ENCODE measurements at places on chromosomes 16 and 17. TPM values are rescaled to one million over a fixed set of nuclear protein-coding genes. Genes with fewer than 3 reads are reported as not detected.

The NRN1L gene
- 4.3 TPM for total RNA-seq

DNA sequence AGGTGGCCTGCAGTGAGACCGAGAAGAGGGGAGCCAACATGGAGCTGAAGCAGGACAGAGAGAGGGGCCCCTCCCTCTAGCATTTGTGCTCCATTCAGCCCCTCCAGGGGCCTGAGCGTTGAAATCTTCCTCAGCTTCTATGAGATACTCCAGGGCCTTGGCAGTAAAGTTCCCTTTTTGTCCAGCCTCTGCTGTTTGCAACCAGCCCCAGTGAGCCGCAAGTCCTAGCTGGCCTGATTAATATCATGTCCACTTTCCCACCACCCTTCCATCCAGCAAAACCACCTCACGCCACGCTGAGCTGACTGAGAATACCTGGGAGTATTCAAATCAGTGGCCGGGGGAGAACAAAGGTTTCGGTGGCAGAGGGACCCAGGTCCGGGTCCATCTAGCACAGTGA, 11.7 kb upstream of the RPH3AL start:
- DNase-seq: no peak

DNA sequence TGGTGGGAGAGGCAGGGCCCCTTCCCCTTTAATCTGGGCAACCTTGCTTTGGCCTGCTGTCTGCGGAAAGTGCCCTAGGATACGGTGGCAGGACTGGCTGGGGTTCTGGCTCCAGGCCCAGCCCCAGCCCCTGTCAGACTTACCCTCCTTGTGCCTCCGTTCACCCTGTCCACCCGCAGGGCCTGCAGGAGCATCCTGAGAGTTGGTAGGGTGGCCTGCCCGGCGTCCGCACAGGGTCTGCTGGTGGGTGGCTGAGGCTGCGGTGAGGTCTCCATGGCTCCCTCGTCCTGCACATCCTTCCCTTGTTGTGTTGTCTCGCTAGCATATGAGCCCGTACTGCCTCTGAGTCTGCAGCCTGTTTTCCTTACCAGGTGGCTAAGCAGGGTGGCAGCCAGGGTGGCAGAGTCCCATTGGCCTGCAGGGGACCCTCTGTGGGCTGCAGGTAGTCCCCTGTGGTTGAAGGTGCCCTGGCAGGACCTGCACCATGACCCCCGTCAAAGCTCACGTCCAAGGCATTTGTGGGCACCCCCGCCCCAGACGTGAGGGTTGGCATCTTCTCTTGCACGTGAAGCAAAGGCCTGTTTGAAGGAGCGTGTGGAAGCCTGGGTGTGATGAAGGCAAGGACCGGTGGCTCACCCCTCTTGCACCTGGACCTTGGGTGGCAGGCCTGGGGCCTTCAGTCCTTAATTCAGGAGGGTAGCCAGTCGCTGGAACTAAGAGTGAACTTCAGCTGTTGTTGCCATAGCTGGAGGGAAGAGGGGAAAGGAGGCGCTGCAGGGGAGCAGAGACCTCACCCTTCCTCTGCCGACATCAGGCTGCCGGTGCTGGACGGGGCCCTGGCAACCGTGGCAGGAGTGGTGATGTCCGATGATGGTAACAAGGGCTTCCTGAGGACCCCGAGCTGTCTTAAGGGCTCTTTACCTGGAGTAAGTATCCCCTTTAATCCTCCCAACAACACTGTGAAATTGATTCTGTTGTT, 293.7 kb downstream of the SEC14L1 start:
- no peak for DNase-seq

DNA sequence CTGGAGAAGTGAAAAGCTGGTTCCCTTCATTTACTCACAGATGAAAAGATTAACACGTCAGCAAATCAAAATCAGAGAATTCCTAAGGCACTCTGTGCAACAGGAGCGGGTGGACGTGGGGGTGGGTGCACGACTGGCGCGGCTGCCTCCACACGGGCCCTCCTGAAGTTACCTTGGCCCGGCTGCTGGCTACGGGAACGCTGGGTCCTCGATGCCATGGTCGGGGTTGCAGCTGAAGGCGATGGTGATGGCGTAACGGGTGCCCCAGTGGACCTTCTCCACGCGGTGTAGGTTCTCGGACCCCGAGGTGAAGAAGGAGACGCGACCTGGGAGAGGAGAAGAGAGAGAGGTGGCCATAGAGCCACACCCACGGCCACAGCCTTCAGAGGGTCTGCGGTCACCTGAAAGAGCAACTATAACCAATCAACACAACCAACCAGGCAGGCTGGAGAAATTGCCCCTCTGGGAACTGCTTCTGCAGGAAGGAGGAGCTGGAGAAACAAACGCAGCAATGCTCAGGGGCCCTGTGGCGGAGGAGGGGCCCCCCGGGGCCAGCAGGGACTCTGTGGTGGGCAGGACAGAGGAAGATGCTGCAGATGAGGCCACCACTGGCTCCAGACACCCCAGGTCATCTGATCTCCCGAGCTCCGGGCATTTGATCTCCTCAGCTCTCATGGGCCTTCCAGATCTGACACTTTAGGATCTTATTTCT, 20.8 kb downstream of the UTS2R start:
- DNase-seq: no peak

- no peak for DNase-seq
These were observed 137.9 kb upstream of the ZKSCAN2 start for GRCh38 chr16:25395528-25395927.

DNA sequence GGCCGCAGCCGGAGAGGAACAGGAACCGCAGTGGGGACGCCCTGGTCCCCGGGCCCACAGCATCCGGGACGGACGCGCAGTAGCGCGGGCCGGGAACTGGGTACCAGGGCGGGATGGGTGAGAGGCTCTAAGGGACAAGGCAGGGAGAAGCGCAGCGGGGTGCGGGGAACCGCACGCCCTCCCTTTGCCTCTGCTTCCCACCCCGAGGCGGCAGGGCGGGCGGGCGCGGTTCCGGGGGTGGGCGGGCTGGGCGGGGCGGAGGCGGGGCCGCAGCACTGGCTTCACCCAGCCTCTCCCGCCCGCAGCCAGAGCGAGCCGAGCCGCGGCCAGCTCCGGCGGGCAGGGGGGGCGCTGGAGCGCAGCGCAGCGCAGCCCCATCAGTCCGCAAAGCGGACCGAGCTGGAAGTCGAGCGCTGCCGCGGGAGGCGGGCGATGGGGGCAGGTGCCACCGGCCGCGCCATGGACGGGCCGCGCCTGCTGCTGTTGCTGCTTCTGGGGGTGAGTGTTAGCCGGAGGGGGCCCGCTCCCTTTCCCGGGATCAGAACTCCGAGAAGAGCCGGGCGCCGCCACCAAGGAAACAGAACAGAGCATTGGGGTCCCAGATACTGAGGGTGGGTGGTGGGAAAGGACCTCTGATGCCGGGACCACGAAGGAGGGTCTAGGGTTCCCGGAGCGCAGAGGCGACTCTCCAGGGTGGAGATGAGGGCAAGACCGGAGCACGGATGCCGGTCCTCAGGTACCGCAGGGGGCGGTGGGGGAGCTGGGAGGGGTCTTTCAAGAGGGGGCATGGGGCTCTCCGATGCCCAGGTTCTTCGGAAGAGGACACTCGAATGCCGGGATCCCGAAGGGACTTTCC, at the start of gene NGFR:
TSS of gene NGFR (plus strand) at position 308 of the 856 bp plus-strand sequence. CDS start at position 433, 125 bp downstream.
- DNase-seq: no peak

GRCh38 chr17:55284001-55284884, 19.5 kb downstream of the HLF start:
- DNase-seq: no peak

GRCh38 chr16:10333321-10334032, 52.4 kb upstream of the ATF7IP2 start:
- no peak for DNase-seq

GRCh38 chr16:31286421-31287032, 26.8 kb downstream of the ITGAM start:
- no peak for DNase-seq

Data from suprapubic skin (tissue), 4 donors.